ENCODE measurements at places on chromosomes 1 and 21. TPM values are rescaled to one million over a fixed set of nuclear protein-coding genes. Genes with fewer than 3 reads are reported as not detected.

The SMG7 gene
- 86.6 TPM for total RNA-seq

The ACBD3 gene
- total RNA-seq = 39.7 TPM

The CYP4A22 gene
- total RNA-seq = 0.14 TPM

The HAO2 gene
- total RNA-seq = not detected

The ADCY10 gene
- not detected for total RNA-seq

The TCHH gene
- total RNA-seq = 0.03 TPM

The URB2 gene
- total RNA-seq = 10.9 TPM

The ALPL gene
- total RNA-seq = 242 TPM

The MPL gene
- total RNA-seq = 0.67 TPM

The CD244 gene
- 1.5 TPM for total RNA-seq

The LCE2B gene
- not detected for total RNA-seq

The AGT gene
- total RNA-seq = 1.7 TPM

The NDUFV3 gene
- total RNA-seq = 45.1 TPM

The HECTD3 gene
- 21.9 TPM for total RNA-seq

The FCAMR gene
- total RNA-seq = 0.40 TPM

The FBLIM1 gene
- total RNA-seq = 55.0 TPM

The CA14 gene
- total RNA-seq = 0.14 TPM

The SLAMF9 gene
- 0.74 TPM for total RNA-seq

The SAMSN1 gene
- 12.1 TPM for total RNA-seq

The KCNE1 gene
- 6.5 TPM for total RNA-seq

The SPATA21 gene
- total RNA-seq = not detected

The OVAAL gene
- not detected for total RNA-seq

The BCL2L15 gene
- total RNA-seq = 3.3 TPM

The CFAP74 gene
- total RNA-seq = 7.3 TPM

The DEPDC1 gene
- 0.46 TPM for total RNA-seq

The RRP15 gene
- 17.1 TPM for total RNA-seq

The GJB5 gene
- 0.55 TPM for total RNA-seq

The C1orf141 gene
- 11.4 TPM for total RNA-seq

The B3GALT2 gene
- 0.61 TPM for total RNA-seq

The NUDT17 gene
- total RNA-seq = 3.9 TPM

The SERTAD4 gene
- total RNA-seq = 3.4 TPM

The F5 gene
- total RNA-seq = 0.74 TPM

The MTARC1 gene
- total RNA-seq = 19.2 TPM

The MPZ gene
- total RNA-seq = 3.6 TPM

The NTRK1 gene
- total RNA-seq = not detected

The AMIGO1 gene
- 3.9 TPM for total RNA-seq

The RNF186 gene
- total RNA-seq = not detected

The S100A14 gene
- total RNA-seq = 150 TPM

The ZBTB8A gene
- total RNA-seq = 8.4 TPM

The ACTA1 gene
- 0.83 TPM for total RNA-seq

The CD101 gene
- total RNA-seq = 2.2 TPM

The PGLYRP4 gene
- 1.0 TPM for total RNA-seq

The CELA2A gene
- 1.5 TPM for total RNA-seq

The TCP10L gene
- 0.71 TPM for total RNA-seq

The ACKR1 gene
- total RNA-seq = 40.9 TPM

The LRRC8B gene
- total RNA-seq = 16.0 TPM

The PLEKHG5 gene
- total RNA-seq = 11.2 TPM

The TSACC gene
- not detected for total RNA-seq

The KRTAP12-2 gene
- total RNA-seq = not detected

The S100A1 gene
- total RNA-seq = 1.8 TPM

The RNF220 gene
- total RNA-seq = 44.9 TPM

The LAX1 gene
- 2.4 TPM for total RNA-seq

The CYP4Z1 gene
- 1.3 TPM for total RNA-seq

The AMY1A gene
- 10.4 TPM for total RNA-seq

The SFN gene
- total RNA-seq = 118 TPM

Data from lung (tissue), 17 donors.